ENCODE measurements at places on chromosomes 6 and 20. TPM values are rescaled to one million over a fixed set of nuclear protein-coding genes. Genes with fewer than 3 reads are reported as not detected.

- no peak for DNase-seq
Observed at GRCh38 chr20:40286975-40287531, 402.0 kb downstream of the MAFB start.

- peak; percentile 70 for DNase-seq
Observed at GRCh38 chr6:3001773-3002293, 2.1 kb downstream of the NQO2 start.

GRCh38 chr6:11043378-11043960 lies 636 bp downstream of the ELOVL2 start:
- peak; percentile 33 for DNase-seq

The CLIC5 gene
- total RNA-seq, result not detected

GRCh38 chr6:169216830-169217229 lies 36.8 kb downstream of the THBS2 start:
- peak; percentile 83 for DNase-seq

- DNase-seq, result peak; percentile 49
Observed at GRCh38 chr6:32967151-32968091, 973 bp upstream of the BRD2 start.

DNA sequence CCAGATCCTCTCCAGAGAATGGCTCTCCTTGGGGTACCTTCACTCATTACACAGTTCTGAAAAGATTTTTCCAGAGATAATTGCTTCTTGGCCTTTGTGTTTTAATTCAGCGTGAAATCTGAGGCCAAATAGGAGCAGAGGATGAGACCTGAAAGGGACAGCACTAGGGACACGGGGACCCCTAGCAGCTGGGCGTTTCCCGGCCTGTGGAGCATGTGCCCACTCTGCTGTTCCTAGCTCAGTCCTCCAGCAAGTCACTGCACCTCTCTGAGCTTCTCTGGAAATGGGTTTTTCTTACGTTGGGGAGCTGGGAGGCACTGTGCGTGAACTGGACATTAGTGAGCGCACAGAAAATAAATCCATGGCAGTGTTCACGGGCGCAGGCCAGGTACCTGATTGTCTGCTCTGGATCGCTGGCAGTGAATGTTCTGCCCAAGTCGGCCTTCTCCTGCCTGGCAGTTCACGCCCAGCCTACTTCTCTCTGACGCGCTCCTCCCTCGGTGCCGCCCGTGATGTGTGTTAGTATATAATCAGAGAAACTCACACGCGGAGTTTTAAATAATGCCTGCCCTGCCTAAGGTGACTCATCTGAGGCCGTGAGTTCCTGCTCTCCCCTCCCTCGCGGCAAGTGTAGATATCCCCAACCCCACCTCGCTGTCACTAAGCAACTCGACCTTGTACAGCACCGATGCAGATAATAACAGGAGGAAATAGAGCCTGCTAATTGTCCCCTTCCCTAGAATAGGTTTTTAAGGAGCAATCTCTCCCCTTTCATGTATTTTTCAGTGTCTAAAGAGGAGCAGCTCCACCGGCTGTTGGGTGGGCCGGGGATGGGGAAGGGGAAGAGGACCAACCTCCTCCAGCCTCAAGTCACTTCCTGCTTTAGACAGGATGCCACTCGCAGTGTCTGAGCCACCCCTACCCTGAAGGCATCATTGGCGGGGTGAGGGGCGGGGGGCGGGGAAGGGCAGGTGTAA lies 2.7 kb upstream of the TUBB2A start:
- DNase-seq, result no peak

The HTR1E gene
- total RNA-seq, result not detected

DNA sequence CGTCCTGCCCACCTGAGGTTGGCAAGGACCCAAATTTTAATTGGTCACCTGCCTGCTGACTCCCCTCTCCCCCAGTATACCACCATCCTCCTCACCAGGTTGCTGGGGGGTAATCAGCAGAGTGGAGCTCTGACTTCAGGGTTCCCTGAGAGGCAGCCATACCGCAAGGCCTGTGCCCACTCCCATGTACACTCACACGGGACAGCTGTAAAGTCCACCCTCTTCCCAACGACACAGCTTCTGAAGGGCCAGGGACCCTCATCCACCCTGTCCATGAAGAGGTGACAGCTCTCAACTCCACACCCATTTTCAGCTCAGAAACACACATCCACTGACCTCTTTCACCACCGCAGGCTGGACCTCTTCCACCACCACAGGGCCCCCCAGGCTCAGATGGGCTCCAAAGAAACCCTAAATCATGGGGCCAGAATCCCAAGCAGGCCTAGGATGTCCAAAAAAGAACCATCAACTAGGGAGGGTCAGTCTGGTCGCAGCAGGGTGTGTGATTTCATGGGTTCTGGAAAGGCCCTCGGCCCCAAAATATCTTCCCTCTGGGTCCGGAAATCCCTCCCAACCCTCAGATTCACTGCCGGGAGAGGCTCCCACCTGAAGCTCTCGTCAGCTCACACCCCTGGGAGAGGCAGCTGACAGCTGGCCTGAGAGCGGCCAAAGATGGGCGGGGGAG lies 30.0 kb downstream of the TFEB start:
- DNase-seq, result no peak

DNA sequence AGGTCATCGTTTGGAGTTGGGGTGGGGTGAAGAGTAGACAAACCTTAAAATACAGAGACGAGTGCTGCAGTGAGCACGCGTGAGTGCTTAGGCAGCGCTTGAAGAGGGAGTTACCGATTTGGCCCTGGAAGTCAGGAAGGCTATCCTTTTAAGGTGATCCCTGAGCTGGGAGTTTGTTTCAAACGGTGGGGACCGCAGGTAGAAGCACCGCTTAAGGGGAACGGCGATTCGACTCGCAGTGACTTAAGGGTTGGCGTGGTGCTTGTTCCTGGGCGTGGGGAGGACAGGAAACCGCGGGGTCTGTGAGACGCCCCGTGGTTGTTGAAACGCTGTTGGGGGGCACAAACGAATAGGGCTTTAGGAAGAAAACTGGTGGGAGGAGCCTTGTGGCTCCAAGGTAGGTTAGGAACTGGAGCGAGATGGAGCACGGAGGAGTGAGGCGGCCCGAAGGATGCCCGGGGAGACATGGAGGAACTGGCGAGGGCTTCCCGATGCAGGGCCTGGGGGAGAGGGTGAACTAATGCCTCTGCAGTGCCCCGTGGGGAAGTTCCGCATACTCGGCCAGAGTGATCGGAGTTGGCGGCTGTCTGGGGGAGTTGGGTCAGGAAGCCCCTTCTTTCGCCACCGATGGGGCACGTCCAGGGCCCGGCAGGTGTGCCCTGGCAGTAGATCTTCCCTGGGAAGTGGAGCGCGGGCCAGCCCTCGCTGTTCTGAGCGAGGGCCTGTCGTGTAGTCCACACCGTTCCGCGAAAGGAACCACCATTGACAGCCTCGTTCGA lies 1.3 kb upstream of the CDYL start:
- peak; percentile 14 for DNase-seq

DNA sequence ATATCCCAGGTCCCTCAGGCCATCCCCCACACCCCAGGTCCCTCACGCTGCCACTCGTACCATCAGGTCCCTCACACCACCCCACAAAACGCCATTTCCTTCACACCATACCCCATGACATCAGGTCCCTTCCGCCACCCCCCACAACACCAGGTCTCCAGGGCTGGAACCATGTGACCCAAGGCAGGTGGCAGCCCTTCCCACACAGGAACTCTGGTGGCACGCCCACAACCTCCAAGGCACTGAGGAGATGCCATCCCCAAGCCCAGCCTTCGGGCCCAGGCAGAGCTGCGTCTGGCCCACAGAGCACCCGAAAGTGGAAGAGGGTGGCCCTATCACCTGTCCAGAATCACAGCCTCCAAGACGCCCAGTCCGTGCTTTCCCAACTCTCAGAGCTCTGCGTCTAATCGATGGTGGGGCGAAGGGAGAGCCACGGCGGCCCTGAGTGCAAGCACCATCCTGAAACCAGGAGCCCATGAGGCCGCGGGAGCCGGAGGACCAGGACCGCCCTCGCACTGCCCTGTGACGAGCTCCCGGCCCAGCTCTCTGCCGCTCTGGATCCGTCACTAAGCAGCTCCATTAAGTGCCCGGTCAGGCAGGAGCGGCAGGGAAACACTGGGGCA lies 12.7 kb downstream of the TAF4 start:
- no peak for DNase-seq

- no peak for DNase-seq
Observed at GRCh38 chr6:16265351-16266341, 27.3 kb downstream of the GMPR start.

DNA sequence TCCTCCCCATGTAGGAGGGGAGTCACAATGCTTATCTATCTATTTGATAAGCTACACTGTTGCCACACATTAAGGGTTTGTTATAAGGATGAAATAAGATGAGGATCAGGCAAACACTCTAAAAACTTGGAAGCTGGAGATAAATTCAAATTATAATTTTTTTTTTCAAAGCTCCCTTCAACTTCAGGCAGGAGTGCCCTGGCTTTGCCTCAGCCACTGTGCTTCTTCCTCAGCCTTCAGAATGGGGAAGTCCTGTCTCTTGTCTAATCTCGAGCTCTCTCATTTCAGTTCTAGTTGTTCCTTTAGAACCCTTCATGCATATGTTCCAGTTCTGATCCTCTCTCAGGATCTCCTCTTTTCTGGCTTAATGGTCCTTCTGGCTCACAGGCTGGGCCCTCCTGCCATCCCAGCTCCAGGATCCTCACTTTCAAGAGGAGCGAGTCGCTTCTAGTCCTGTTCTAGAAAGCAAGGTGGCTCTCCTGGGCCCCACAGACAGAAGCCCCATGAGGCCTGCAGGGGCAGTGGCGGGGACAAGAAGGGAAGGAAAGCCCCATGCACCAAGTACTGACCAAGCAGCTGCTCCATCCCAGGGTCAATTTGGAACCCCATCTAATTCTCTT lies 164.3 kb downstream of the VEGFA start:
- DNase-seq, result no peak

The RIOK1 gene
- total RNA-seq, result 28.7 TPM

The FAM210B gene
- 71.9 TPM for total RNA-seq

GRCh38 chr6:107061125-107062020 lies 33.4 kb downstream of the MTRES1 start:
- no peak for DNase-seq

The BHLHE23 gene
- total RNA-seq, result not detected

- DNase-seq, result no peak
Observed at GRCh38 chr6:162157167-162157870, 570.2 kb downstream of the PRKN start.

DNA sequence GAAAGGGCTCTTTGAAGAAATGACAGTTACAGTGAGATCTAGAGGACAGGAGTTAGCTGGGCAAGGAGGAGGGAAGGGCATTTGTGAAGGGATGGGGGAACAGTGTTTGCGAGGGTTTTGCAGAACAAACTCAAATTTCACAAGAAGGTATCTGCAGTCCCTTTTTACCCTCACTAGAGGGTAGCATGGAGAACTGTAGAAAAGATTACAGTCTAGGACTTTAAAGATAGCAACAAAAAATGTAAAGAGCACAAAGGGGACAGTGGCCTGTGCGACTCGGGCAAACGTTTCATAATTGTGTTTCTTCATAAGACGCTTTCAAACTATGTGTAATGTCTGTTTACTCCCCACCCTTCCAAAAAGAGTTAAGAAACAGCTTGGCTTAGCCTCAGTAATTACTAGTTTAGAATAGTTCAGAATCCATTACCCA lies 21.2 kb upstream of the ASXL1 start:
- DNase-seq, result peak; percentile 30

GRCh38 chr6:163756079-163756478 lies 341.6 kb downstream of the QKI start:
- peak; percentile 9 for DNase-seq

All from fibroblast of lung (primary cell).